ENCODE measurements at places on chromosomes 5 and 9.

GRCh38 chr5:11047030-11047429 lies 286.0 kb upstream of the DAP start:
- DNase-seq, result no peak

- DNase-seq, result no peak
Measured at GRCh38 chr5:12125895-12126294, 221.6 kb upstream of the CTNND2 start.

DNA sequence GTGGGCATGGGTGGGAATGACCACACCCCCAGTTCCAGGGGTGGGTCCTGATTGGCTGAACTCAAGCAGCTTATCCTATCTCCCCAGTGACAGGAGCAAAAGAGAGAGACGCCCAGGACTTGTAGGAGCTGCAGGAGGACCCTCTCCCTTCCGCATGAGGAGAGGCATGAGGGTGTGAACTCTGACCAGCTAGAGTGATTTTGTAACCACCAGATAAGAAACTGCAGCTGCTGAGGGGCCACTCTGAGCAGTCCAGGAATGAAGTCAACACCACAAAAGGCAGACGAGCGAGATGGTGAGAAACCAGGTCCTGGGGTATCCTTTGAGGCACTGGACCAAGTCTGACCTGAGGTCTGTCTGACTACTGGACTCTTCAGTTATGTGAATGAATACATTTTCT lies 521.9 kb downstream of the BNC2 start:
- DNase-seq, result no peak

DNA sequence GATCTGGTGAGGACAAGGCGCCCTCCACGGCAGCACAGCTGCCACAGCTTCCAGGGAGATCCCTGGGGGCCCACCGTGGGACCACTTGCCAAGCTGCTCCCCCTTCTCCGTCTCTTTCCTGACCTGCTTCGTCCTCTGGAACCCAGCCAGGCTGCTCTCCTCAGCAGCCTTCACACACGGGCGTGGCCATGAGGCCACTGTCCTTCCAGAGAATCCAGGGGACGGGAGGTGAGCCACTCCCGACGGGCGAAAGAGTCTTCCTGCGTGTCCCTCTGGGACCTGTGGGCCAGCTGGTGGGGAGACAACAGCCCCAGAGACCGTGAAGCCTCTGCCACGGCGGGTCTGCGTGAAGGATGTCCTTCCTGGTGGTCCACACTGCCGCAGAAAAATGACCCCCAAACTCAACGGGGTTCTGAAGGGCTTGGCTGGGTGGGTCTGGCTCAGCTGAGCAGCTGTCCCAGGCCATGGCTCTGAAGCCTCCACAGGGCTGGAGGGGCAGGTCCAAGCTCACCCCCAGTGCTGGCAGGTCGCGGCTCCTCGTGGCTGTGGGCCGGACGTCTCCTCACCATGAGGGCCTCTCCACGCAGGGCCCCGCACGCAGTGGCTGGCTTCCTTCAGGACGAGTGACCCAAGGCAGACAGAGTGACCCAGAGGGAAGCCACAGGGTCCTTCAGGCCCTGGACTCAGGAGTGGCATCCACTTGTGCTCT lies 47.4 kb upstream of the NKD2 start:
- DNase-seq, result no peak

Data from stimulated activated CD8-positive, alpha-beta memory T cell treated with anti-CD3 and anti-CD28 coated beads, Interleukin-7, amount 100 ng/mL, for 4 hours (primary cell).